Activated T-helper 9 cell treated with anti-CD3 and anti-CD28 coated beads, Interleukin-2, amount 50 U/mL, for 16 hours (primary cell): ENCODE measurements at places on chromosomes 1 and 21.

DNA sequence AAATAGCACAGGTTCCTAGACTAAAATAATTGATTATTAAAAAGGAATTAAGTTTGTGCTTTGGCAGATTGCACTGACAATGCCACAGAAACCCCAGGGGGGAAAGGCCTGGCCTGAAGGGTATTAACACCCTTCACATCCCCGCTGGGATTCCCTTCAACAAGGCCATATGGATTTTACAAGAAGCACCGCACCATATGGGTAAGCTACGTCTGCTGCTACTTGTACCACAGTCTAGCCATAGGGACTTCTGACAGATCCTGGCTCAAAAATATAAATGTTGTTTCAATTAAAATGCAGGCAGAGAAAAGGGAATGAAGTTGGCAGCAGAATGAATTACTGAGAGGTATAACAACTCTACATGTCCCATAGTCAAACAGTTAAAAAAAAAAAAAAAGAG is 101.0 kb downstream of the DENND1B start:
- DNase-seq, result no peak

GRCh38 chr1:204793259-204793914 is 77.3 kb upstream of the NFASC start:
- no peak for DNase-seq

DNA sequence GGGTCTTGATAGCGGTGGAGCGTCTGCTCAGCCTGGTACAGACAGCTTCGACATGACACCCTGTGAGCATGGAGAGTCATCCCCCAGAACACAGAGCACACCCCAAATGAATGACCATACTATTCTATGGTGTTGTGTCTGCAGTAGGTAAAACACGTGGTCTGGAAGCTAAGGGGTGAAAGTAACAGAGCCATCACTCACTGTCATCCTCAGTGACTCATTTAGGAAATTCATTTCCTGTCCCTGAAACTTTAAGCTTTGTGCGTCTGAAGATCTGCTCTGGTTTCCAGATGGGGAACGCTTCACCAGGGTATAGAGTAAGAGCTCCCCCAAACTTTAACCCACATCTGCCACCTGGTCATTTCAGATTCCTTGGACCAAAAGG is 94.8 kb upstream of the DISP3 start:
- DNase-seq, result no peak

DNA sequence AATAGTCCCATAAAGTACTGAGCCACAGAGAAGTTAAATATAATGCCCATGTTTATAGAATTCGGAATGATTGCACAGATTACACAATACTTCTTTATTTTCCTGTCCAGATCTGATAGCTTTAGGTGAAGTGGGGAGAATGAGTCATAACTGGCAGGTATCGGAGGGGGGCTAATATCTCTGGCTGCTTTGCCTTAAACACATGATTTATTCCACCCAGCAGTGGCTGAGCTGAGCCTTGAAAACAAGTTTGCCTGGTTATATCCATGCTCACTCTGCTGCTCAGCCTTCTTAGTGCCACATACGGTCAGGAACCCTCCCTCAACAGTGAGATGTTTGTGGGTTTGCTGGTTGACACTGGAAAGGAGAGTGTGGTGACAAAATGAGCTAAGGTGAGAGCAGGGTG is 119.7 kb upstream of the ZNF648 start:
- no peak for DNase-seq

GRCh38 chr21:41851090-41851790 is 27.9 kb downstream of the PRDM15 start:
- DNase-seq, result no peak

DNA sequence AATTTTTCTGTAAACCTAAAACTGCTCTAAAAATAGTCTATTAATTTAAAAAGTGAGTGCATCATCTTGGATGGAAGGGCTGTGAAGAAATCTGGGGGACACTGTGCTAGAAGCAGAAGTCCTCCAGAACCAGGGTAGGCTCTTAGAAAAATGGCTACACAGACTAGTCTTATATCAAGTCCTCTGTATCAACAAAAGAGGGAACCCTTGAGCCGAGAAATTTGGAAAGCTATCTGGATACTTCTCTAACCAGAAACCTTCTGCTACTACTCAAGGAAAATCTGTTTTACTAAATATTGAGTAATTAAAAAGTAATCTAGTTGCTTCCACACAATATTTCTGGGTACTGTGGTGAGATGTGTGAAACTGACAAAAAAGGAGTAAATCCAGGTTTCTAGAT is 92.1 kb downstream of the WDR3 start:
- no peak for DNase-seq

GRCh38 chr1:6181347-6181770 is 1.2 kb upstream of the CHD5 start:
- DNase-seq, result no peak

- peak; percentile 37 for DNase-seq
Observed at GRCh38 chr1:113390871-113391648, 745 bp downstream of the MAGI3 start.

DNA sequence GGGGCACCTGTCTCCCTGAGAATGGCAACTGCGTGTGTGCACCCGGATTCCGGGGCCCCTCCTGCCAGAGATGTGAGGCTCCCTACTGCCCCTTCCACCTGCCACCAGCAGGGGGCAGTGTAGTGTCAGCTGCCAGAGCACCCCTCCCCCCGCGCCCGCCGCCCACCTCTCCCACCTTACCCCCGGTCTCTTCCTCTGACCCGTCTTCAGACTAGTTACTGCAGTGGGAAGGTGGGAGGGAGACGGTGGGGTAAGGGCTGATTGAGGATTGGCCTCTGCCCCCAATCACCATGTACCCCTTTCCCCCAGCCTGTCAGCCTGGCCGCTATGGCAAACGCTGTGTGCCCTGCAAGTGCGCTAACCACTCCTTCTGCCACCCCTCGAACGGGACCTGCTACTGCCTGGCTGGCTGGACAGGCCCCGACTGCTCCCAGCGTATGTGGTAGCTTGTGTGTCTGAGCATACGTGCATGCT is 10.1 kb upstream of the LRRC71 start:
- peak; percentile 48 for DNase-seq

DNA sequence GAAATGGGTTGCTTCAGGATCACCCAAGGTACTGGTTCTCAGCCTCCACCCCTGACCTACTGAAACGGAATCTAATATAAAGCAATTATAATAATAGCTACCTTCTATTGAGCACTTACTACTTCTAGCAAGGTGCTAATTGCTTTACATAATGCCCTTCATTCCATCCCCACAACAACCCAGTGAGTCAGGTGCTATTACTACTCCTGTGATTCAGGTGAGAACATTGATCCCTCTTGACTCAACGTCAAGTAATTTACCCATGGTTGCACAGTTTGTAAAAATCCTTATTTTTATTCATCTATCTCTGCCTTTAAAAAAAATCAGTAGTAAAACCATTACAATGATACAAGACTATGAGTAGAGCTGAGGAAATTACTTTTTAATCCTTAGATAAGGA is 85.2 kb downstream of the UCHL5 start:
- no peak for DNase-seq

DNA sequence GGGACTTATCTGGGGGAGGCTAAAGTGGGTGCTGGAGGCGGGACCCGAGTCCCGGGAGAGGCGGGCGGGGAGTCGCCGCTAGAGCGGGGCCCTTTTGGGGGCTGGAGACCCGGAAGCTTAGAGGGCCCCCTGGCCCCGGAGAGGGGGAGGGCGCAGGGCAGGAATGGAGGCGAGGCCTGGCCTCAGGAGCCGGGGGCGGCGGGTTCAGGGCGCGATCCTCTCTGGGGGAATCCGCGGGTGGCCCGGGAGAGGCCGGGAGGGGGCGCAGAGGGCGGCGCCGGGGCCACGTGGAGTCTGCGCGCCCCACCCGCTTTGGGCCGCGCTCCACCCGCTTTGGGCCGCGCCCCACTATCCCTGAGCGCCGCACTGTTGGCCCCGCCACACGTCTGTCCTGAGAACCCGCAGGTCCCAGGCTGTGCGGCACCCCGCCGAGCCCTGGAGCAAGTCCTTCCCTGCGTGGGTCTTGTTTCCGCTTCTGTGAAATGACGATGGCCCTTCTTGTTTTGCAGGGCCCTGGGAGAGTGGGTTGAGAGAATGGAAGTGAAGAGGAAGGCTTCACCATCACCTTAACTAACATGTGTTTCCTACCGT is 84.4 kb downstream of the NKAIN1 start:
- DNase-seq, result peak; percentile 46

DNA sequence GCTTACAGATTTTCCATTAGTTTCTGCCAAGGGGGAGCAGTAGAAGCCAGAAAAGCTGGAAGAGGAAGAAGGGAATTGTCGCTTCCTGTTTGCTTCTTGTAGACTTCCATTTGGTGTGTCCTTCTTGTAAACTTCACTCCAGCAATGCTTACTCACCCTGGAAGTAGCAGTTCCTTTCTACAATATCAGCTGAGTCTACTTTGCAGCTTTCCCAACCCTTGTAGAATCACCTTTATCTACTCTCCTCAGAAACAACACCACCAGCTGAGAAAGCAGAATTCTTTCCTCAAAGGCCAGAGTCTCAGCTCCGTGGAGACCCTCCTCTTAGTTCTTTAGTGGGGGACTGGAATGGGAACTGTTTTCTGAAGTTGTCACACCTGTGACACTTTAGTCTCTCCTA is 1136.7 kb upstream of the TMPRSS15 start:
- no peak for DNase-seq

- DNase-seq, result no peak
Observed at GRCh38 chr21:43812139-43812821, 22.9 kb downstream of the RRP1 start.

GRCh38 chr1:176795929-176796328 is 333.0 kb downstream of the PAPPA2 start:
- DNase-seq, result no peak
